ENCODE measurements at places on chromosomes 7 and 10. TPM values are rescaled to one million over a fixed set of nuclear protein-coding genes. Genes with fewer than 3 reads are reported as not detected.

The ADRB1 gene
- not detected for total RNA-seq

The LIPF gene
- total RNA-seq: not detected

The BAIAP2L1 gene
- total RNA-seq: 1.1 TPM

The OSBPL3 gene
- 16.1 TPM for total RNA-seq

The BTBD16 gene
- total RNA-seq: 0.09 TPM

The DNAH11 gene
- 2.7 TPM for total RNA-seq

The LRMDA gene
- total RNA-seq: 3.6 TPM

The LLCFC1 gene
- total RNA-seq: not detected

The DLX5 gene
- total RNA-seq: not detected

The WNT16 gene
- total RNA-seq: 0.16 TPM

The MRPS24 gene
- 137 TPM for total RNA-seq

The PDSS1 gene
- total RNA-seq: 9.2 TPM
